Fibroblast of villous mesenchyme (primary cell): ENCODE measurements at places on chromosomes 13 and 19. TPM values are rescaled to one million over a fixed set of nuclear protein-coding genes. Genes with fewer than 3 reads are reported as not detected.
A peak's percentile ranks its signal among the peaks of the same experiment; 100 is the strongest.

Gene LGALS14
- total RNA-seq = not detected in 2 replicates

Gene SRRM5
- under 0.01 TPM in 2 replicates for total RNA-seq

GRCh38 chr13:41613984-41614661, 156.8 kb downstream of the RGCC start:
- DNase-seq = peak; percentile 97

GRCh38 chr13:47175172-47175866, 278.5 kb upstream of the HTR2A start:
- DNase-seq = peak; percentile 90

DNA sequence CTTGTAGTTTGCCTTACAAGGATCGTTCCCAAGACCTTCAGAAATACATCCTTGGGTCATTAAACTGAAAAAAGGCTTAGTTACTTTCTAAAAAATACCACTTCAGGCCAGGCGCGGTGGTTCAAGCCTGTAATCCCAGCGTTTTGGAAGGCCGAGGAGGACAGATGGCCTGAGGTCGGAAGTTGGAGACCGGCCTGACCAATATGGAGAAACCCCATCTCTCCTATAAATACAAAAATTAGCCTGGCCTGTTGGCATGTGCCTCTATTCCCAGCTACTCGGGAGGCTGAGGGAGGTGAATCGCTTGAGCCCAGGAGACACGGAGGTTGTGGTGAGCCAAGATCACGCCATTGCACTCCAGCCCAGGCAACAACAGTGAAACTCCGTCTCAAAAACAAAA, 2.2 kb upstream of the ZNF28 start:
- DNase-seq = no peak

- DNase-seq = peak; percentile 75
Observed at GRCh38 chr19:44848036-44848811, 2.1 kb downstream of the NECTIN2 start.

GRCh38 chr13:70784207-70784989, 676.1 kb upstream of the KLHL1 start:
- no peak for DNase-seq
